ENCODE measurements at places on chromosomes 6 and 20. TPM values are rescaled to one million over a fixed set of nuclear protein-coding genes. Genes with fewer than 3 reads are reported as not detected.

DNA sequence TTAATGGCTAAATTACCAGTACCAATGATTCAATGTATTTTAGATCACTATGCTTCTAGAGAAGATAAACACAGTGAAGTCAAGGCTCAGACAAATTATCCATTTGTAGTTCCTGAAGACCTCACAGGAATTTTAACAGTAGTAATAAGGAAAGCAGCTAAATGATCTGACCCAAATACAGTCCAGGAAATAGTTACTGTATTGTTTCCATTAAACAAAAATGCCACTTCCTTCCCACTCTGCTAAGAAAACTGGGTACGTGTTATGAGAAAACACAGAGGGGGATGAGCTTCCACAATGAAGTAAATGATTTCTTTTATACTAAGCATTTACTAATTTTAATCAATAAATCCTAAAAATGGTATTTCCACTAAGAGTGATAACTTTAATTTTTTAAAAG is 127.9 kb downstream of the CDK19 start:
- ATAC-seq: peak; percentile 30

COL11A2 gene
- total RNA-seq: 1.2 TPM

- ATAC-seq: no peak
Observed at GRCh38 chr6:24566020-24566767, 71.4 kb downstream of the ALDH5A1 start.

GRCh38 chr6:2777249-2777648 is 12.1 kb downstream of the WRNIP1 start:
- ATAC-seq: no peak

DNA sequence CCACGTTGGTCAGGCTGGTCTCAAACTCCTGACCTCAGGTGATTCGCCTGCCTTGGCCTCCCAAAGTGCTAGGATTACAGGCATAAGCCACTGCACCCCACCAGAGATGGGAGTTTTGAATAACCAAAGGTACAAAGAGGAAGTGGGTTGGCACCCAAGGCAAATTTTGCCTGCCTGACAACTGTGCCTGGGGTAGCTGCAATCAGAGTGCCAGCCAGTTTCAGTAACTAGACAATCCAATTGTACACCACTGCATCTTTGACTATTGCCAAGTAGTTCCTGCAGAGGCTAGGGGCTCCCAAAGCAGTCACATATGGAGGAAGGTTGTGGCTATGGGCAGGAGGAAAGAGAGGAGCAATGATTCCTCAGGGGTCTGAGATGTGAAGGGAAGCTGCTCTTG is 16.6 kb downstream of the ZC3H12D start:
- ATAC-seq: no peak

PHACTR3 gene
- total RNA-seq: not detected

DNA sequence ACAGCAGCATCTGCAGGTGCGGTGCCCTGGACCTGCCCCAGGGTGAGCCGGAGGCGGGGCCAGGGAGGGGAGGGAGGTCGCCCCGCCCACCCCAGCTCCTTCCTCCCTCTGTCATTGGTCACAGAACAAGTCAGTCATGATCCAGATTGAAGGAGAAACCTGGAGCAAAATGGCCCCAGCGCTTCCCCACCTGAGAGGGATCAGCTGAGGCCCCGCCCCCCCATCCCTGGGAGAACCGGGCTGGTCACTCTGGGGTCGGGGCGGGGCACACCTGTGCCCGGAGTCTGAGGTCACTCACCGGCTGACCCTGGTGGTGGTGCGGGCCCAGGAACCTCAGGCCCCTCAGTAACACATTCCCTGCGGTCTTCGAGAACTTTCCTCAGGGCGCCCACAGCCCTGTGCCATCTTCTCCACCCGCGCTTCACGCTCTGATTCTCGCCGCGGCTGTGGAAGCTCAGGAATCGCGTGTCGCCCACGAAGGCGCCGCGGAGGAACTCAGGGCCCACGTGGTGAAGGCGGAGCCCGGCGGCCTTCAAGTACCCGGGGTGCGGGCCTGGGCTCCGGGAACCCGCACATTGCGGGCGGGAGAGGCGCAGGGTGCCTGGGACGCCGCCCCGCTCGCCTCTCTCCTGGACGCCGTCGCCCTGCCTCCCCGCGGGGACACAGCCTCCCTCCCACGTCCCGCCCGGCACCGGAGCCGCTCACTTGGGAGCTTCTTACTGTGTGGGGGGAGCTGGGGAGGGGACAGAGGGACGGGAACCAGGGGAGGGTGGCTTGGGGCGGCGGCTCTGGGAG is 36.4 kb upstream of the HLA-C start:
- peak; percentile 88 for ATAC-seq

FGD2 gene
- total RNA-seq: 5.3 TPM

GRCh38 chr6:166936079-166936787 is 20.1 kb downstream of the RNASET2 start:
- ATAC-seq: no peak

GRCh38 chr6:7252390-7252789 is 60.6 kb downstream of the SSR1 start:
- no peak for ATAC-seq

HRH3 gene
- total RNA-seq: not detected

DNA sequence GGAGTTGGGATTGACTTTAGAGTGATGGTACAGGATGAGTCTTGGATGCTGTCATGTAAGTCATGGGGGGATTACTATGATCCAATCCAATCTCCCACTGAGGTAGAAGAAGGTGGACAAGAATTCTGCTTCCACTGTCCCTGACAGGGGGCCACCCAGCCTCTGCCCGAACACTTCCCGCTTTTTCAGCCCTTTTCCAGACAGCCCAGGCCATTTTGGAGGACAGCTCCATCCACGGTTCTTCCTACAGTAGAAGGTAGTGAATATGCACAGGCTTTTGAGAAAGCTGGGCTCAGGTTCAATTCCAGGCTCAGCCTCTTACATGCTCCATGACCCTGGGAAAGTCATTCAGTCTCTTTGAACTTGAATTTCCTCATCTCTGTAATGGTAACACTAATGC is 31.0 kb downstream of the TRERF1 start:
- no peak for ATAC-seq

DPPA5 gene
- total RNA-seq: not detected

GRCh38 chr6:146833157-146833556 is 234.4 kb downstream of the ADGB start:
- ATAC-seq: no peak

All from activated T-helper 17 cell treated with anti-CD3 and anti-CD28 coated beads, Interleukin-2, amount 50 U/mL, for 72 hours (primary cell).